Stimulated activated CD8-positive, alpha-beta memory T cell treated with anti-CD3 and anti-CD28 coated beads, Interleukin-2, amount 100 ng/mL, for 1 hour (primary cell): ENCODE measurements at places on chromosomes 7 and 10.

- DNase-seq = no peak
These were observed 8.9 kb downstream of the CDK14 start for GRCh38 chr7:90605055-90605454.

DNA sequence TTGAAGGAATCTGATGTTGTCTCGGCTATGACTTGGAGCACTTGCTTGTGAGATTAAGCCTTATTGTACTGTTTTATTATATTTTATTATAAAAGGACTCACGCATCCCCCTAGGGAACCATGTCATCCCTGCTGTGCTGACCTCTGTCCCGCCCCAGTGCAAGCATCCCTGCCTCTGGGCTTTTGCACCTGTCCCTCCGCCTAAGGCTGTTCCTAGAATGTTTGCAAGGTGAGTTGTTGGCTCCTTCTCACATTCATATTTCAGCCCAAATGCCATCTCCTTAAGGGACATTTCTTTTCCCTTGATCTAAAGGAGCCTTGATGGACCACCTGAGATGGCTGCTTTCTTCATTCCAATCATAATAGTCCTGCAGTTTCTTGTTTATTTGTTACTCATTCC is 236.9 kb upstream of the IGFBP3 start:
- no peak for DNase-seq

DNA sequence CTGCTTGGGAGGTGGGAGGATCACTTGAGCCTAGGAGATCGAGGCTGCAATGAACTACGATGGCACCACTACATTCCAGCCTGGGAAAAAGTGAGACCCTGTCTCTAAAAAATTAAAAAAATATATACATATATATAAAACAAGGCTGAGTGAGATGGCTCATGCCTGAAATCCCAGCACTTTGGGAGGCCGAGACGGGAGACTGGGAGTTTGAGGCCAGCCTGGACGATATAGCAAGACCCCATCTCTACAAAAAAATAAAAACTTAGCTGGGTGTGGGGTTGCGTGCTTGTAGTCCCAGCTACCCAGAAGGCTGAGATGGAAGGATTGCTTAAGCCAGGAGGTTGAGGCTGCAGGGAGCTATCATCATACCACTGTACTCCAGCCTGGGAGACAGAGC is 87.6 kb downstream of the CARD11 start:
- DNase-seq = no peak

DNA sequence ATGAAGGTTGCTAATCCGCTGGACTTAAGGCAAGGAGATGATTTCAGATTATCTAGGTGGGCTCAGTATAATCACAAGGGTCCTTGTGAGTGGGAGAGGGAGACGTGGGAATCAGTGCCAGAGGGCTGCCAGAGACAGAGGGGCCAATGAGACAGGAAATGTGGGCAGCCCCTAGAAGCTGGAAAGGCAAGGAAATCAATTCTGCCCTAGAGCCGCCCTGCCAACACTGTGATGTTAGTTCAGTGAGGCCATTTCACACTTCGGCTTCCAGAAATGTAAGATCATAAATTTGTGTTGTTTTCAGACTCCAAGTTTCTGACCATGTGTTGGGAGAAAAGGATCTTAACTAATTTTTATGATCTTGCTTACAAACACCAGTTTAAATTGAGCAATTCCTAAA is 3.6 kb upstream of the GPNMB start:
- DNase-seq = no peak

GRCh38 chr7:151859111-151859947 is 17.6 kb downstream of the PRKAG2 start:
- no peak for DNase-seq

DNA sequence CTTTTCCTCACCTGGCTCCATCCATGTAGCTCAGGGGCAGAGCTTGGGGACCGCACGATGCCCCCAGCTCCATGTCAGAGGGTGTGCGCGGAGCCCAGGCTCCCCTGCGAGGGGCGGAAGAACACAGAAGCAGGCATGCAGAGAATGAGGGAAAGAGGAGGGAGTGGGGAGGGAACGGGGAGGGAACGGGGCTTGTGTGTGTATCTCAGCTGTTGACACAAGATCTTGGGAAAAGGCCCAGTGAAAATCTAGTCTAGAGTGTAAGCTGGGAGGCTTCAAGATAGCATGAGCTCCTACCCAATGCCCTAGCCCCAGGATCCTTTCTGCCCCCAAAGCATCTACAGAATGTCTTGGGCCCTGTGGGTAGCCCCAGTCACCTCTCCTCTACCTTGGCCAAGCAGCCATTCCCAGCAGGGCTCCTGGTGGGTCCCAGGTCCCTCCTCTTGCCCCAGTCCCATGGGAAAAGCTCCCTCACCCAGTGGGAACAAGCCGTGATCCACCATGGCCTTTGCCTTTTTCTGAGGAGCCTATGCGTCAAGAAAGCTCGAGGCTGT is 25.1 kb upstream of the NDST2 start:
- DNase-seq = no peak

DNA sequence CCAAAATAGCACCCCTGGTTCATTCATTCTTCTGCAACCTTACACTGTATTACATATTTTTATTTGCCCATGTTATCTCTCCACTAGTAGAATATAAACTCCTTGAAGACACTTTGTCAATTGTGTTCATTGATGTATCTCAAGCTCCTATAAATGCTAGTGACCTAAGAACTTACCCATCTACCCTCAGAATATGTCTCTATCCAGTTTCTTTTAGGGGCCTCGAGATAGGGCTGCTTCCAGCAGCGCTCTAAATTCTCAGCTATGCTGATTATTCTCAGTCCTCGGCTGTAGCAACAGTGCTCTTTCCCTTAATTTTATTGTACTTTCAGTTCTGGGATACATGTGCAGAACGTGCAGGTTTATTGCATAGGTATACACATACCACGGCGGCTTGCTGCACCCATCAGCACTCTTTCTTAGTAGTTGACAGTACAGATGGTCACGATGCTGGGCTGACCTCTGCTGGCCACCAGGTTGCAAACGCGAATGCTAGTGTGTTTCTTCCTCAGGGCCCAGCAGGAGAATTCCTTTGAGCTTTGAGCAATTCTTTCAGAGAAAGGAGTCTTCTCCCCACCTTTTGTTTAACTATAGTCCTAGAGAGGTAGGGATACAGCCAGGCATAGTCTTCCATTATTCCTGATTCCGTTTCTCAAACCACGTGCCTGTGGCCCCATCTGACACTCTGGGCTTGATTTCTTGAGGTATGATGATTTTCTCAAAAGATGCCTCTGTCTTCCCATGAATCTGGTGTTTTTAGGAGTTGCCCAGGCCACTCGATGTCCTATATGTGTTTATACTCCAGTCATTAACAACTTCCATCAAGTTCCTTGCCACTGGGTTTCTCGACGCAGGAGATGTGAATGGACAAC is 49.1 kb upstream of the CDC14C start:
- DNase-seq = no peak

GRCh38 chr10:103139803-103140202 is 53.3 kb downstream of the NT5C2 start:
- DNase-seq = no peak

- no peak for DNase-seq
These were observed 166.0 kb upstream of the GPR26 start for GRCh38 chr10:123500110-123500509.

DNA sequence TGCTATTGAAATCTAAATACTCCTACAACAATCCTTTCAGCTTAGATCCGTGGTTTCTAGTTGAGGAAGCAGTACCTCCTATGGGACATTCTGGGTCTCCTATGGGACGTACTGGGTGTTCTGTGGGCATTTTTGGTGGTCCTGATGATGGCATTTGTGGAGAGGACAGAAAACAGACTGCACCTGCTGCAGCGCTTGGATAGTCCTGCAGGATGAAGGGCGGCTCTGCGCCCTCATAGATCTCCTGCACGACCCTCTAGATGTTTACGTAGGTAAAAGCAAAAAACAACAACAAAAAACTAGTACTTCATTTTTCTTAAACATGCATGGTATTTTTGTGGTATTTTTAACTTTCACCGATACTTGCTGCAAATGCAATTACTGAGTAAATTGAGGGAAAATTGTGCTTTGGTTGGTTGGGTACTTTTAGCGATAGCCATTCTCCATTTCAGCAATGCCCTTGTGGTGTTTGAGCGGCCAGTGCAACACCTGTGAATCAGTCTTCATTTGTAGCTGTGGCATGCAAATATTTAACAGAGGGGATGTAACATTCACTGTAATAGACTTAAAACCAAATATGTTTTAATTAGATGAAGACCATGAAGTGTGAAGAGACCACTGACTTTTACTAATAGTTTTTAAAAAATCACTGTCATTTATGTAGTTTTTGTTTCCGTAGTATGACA is 461.2 kb downstream of the SDK1 start:
- DNase-seq = no peak

GRCh38 chr7:979886-980571 is 3.0 kb upstream of the CYP2W1 start:
- no peak for DNase-seq

- DNase-seq = no peak
These were observed 28.1 kb downstream of the LRGUK start for GRCh38 chr7:134155206-134155605.

DNA sequence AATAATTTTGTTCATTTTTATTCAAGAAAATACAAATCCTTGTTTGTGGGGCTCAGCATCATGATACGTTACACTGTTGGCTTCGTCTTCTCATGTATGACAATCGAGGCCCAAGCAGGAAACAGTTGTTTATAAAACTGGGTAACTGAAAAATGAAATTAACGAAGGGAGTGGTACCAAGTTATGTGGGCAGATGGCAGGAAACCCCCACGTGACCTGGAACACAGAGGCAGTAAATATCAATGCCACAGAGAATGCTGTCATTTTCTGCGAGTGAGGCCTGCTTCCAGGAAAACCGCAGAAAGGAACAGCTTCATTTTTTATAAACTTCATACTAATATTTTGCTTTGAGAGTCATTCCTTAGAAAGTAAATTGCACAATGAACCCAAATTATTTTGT is 201.0 kb upstream of the ADARB2 start:
- DNase-seq = no peak

GRCh38 chr7:44460325-44460724 is 30.1 kb downstream of the NUDCD3 start:
- DNase-seq = no peak

DNA sequence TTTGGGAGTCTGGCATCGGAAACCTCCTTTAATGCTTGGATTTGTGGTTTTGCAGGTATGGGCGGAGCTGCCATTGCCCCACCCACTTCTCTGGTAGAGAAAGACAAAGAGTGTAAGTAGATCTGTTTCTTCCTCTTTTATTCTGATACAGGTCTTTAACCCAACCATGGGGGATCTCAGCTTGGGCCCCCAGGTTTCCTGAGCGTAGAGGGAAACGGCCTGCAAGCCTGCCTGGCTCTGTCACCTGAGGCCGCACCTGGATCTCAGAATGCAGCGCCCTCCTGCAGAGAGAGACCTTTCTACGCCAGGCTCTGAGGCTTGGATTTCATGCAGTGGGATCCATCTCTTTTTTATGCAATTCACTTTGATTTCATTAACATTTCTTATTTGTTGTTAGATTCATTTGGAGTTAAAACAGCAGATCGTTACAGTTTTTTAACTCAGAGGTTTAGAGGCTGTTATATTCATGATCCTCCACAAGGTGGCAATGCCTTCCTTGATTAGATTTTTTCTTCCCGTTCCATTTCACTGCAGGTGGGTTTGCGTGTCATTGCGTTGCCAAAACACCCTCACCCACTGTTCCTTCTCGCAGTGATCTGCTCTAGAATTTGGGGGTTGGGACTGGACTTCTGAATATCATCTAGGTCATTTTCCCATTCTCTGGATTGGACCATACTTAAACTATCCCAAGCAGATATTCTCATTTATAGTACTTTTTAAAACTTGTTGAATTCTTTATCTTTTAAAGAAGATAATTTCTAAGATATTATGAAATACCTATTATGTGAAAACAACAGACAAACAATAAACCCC is 20.0 kb downstream of the RBM17 start:
- no peak for DNase-seq

GRCh38 chr7:133777701-133778100 is 349.4 kb upstream of the LRGUK start:
- no peak for DNase-seq

- no peak for DNase-seq
These were observed 5.8 kb upstream of the FEZF1 start for GRCh38 chr7:122310119-122311021.

DNA sequence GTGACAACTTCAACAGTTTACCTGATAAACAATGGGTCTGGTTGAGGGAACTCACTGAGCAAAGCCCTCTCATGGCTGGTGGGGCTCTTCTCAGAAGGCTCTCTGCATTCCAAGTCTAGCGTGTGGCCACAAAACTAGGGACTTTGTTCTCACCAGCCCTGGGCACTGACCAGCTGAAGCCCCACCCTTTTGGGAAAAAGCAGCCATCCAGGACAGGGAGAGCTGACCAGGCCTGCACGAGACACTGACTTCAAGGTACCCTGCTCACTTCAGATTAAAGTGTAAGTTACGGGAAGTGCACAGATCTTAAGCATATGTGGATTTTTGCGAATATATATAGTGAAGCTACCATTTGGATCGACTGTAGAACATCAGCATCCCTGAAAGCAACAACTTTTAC is 67.4 kb upstream of the LRRC4 start:
- DNase-seq = no peak
